ENCODE measurements at places on chromosomes 16 and 17.

DNA sequence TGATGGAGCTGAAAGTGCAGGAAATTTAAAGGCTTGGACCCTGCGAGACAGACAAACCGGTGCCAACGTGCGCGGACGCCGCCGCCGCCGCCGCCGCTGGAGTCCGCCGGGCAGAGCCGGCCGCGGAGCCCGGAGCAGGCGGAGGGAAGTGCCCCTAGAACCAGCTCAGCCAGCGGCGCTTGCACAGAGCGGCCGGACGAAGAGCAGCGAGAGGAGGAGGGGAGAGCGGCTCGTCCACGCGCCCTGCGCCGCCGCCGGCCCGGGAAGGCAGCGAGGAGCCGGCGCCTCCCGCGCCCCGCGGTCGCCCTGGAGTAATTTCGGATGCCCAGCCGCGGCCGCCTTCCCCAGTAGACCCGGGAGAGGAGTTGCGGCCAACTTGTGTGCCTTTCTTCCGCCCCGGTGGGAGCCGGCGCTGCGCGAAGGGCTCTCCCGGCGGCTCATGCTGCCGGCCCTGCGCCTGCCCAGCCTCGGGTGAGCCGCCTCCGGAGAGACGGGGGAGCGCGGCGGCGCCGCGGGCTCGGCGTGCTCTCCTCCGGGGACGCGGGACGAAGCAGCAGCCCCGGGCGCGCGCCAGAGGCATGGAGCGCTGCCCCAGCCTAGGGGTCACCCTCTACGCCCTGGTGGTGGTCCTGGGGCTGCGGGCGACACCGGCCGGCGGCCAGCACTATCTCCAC is at the start of gene NOG:
Gene NOG, plus strand, starts transcription at position 54 of the 674 bp plus-strand sequence. Its CDS starts 525 bp downstream, at position 579.
- no peak for DNase-seq

- DNase-seq: no peak
Measured at GRCh38 chr17:36777118-36777517, 160.2 kb upstream of the LHX1 start.

DNA sequence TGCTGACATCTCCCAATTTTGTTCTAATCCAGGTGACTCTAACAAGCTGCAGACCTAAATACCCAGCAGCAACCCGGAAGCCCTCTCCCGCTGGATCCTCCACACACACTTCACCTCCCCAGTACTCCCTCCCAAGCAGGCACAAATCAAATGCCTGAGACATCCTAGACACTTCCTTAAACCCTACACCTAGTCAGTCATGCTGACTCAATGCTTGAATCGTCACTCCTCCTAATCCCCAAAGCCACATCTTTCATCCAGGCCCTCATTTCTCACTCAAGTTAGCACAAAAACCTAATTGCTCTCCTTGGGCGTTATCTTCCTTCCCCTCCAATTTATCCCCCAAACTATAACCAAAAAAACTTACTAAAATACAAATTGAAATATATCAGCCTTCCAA is 32.7 kb downstream of the CMC2 start:
- DNase-seq: no peak

DNA sequence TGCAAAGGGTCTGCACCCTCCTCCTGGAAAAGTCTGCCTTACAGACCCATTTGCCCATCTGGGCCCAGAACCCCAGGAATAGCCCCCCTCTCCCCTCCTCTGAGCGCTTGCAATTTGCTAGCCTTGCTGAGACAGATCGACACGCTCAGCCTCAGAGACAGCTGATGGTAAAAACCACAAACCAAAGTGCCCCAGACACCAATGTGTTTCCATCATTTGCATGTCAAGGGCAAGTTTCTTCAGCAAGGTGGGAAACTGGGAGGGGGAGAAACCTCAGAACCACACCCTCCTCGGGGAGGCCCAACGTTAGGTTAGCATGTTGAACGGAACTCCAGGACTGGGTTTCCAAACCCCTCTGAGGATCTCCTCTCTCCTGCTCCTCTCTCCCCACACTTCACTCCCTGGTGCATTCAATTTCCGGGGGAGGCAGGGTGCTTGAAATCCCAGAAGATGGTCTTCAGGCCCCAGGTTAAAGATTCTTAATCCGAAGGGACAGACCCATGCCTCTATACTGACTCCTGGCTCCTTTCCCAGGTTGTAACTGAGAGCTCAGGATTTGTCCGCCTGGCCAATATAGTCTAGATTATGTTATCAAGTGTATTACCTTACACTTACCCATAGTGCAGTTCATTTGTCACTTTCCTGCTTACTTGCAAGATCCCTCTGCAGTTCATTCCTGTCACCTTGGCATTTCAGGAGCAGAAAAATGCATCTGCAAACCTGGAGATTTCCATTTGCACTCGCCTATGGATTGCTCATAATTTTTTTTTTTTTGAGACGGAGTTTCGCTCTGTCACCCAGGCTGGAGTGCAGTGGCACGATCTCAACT is 1.3 kb upstream of the CUEDC1 start:
- peak; percentile 35 for DNase-seq

- DNase-seq: no peak
Measured at GRCh38 chr17:76437467-76438402, 15.2 kb downstream of the UBE2O start.

DNA sequence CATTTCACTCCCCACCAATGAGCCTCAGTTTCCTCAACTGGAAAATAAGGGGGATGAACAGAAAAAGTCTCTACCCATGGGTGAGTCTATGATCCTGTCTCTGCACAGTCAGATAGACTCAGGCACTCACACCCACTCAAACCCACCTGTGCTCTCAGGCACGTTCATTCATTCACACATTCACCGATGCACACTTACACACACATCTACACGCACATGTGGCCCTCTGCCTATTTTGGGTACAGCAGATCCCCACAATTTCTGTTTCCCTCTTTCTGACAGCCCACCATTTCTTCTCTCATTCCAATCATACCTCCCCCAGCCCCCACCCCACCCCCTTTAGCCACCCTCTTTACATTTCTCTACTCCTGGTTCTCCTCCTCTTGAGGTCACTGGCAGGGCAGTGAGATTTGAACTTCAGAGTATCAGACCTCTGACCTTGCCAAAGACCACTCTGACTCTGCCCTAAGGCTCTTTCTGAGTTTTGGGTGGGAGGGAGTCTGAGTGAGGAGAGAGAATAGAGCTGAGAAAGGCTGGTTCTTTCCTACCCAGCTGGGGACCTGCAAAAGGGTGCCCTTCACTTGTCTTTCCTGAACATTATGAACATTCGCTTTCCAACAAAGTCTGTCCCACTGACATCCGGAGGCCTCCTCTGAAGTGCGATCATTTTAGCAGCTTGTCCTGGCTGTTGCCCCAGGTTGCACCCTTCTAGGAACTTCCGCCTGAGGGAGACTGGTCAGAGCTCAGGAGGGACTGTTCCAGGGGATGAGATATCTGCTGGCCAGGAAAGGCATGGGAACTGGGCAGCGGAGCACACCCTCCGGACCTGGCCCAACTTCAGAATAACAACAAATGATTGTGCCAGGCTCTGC is 10.1 kb upstream of the COL1A1 start:
- no peak for DNase-seq

GRCh38 chr17:2302778-2303203 is 794 bp downstream of the SMG6 start:
- no peak for DNase-seq

DNA sequence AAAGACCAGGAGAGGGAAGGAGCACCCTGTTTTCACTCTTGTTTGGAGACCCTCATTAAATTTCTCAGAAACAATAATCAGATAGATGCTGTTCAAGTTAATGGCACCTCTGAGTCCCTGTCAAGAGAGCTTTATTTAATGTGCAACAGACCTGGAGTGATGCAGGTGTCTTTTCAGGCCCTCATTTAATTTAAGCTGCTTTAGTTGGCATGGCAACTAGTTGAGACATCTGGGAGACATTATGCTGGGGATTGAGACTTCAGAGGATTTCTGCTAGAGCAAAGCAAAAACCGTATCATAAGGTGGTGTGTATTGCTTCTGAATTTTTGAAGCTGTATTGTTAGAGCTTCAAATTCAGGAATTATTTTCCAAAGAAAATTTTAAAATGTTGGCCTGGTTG is 108.5 kb downstream of the NLK start:
- no peak for DNase-seq

DNA sequence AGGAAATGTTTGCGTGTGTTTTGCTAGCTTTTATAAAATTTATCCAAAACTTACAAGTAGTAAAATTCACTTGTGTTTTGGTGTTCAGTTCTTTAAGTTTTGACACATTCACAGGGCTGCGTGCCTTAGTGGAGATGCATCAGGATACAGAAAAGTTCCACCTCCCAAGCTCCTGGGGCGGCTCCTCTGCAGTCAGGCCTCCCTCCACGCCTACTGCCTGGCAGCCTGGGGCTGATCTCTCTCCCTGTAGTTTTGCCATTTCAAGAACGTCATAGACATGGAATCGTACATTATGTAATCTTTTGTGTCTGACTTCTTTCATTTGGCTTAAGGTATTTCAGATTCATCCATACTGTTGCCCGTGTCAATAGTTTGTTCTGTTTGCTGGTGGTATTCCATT is 27.2 kb upstream of the IRF8 start:
- DNase-seq: no peak

GRCh38 chr17:49015179-49015923 is 18.2 kb downstream of the IGF2BP1 start:
- DNase-seq: no peak

DNA sequence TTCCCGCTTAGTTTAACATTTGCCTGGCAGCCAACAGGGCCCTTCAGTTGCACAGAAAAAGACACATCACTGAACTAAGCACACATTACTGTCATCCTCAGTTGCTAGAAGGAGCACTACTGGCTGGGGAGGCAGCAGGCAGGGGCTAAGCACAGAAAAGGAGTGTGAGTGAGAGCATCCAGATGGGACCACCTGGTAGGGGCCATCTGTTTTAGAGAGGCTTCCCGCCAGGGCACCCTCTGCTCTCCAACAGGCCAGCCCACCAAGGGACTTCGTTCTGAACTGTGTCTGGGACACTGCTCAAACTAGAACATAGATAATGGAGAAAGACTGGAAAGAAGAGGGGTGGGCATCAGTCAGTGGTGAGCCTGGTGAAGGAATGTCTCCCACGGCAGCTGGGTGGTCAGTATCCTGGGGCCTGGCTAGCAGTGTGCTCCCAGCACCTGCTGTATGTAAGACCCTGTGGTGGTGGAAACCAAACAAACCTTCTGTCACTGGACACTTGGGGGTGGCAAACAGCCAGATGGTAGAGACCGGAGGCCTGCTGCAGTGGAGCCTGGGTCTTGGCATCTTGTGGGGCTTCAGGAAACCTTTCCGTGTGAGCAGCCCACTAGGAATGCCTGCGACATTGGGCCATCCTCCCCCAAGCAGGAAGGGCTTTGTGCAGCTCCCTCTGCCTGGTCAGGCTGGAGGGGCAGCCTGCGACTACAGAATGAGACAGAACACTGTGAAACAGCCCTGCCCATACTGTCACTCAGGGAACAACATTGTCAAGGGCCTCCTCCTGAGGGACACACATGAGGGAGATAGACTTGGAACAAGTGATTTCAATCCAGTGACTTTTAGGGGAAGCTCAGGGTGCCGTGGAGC is 12.8 kb upstream of the RANGRF start:
- DNase-seq: no peak

DNA sequence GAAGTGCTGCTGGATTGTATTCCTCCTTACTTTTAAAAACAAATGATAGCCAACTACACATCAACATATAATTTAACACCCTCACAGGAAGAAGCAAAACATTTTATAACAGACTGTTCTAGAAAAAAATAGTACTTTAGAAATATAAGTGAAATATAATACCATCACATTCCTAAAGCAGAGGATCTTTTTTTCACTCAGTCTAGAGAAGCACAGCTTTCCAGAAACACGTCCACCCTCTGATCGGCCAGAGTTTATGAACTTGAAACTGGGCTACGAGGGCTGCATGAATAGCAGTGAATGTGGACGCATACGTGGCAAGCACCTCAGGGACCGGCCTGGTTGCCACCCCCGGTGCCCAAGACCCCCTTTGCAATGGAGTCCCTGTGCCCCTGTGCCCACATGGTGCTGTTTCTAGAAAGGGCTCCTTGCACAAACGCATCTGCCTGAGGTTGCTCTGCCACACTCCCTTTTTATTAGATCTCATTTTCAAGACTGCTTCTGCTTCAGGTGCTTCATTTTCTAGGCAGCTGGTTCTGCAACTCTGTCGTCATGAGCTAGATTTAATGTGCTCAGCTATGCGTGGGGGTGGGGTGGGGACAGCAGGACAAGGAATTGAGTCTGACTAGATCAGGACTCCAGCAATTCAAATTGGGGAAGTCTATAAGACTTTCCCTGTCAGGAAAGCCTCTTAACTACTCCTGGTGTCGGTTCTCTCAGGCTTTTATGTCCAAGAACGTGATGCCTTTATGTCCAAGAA is 29.1 kb upstream of the ERN1 start:
- DNase-seq: no peak

GRCh38 chr16:74892574-74893461 is 92.1 kb downstream of the WDR59 start:
- no peak for DNase-seq

DNA sequence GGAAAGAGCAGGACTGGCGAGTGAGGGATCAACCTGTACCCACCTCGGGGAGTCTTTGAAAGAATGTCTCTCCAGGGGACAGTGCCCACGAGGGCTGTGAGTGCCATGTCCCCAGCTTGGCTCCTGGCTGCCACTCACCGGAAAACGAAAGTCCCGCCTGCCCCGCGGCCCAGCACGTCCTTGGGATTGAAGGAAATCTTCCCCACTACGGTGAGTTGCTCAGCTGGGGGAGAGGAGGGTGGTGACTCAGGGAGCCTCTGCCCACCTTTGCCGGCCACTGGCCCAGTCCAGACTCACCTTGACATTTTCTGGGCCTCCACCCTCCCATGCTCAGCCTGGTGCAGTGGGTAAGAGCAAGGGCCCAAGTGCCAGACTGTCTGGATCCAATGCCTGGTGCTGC is 17.1 kb downstream of the PLK1 start:
- DNase-seq: no peak

GRCh38 chr16:28011223-28011622 is 52.3 kb downstream of the GSG1L start:
- no peak for DNase-seq

GRCh38 chr16:25542306-25542705 is 149.5 kb upstream of the HS3ST4 start:
- DNase-seq: no peak

DNA sequence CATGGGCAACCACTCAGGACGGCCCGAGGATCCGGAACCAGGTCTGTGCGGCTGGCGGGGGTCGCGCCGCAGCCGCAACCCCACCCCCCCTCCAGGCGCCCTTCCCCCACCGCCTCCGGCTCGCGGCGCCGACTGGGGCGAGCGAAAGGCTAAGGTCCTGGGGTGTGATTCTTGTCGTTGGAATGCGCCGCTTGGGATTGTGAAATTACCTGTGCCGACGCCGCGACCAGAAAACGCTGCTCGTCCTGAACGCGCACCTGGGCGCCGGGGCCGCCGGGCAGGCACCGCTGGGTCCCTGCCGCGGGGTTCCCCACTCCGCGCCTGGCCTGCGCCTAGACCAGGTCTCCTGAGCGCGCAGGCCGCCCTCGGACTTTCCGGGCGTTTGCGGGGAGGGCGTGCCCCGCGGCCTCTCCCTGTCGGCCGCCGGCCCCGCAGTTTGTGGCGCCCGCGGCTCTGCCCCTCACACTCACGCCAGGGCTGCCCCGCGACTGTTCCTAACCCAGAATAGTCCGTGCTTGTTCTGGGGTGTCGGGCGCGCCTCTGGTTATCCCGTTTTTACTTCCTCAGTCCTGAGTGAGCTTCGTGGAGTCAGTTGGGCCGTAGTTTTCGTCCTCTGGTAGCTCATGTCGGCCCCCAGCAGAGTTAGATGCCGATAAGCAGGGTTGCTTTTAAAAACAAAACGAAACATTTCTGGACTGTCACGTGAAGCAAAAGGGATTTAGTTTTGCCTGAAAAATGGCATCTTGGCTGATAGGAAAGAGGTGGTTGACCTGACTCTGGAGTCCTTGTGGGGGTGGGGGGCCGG is 147.2 kb downstream of the SPECC1 start:
- peak; percentile 64 for DNase-seq

- DNase-seq: no peak
Measured at GRCh38 chr17:7615265-7615747, 609 bp upstream of the FXR2 start.

GRCh38 chr16:62967611-62968010 is 931.4 kb upstream of the CDH8 start:
- DNase-seq: no peak
